NCI-H2081 treated with DMSO at 0.1 percent for 48 hours (cell line): ENCODE measurements at places on chromosomes 5 and 9.

GRCh38 chr5:111975133-111975532 lies 218.1 kb upstream of the NREP start:
- DNase-seq: no peak

DNA sequence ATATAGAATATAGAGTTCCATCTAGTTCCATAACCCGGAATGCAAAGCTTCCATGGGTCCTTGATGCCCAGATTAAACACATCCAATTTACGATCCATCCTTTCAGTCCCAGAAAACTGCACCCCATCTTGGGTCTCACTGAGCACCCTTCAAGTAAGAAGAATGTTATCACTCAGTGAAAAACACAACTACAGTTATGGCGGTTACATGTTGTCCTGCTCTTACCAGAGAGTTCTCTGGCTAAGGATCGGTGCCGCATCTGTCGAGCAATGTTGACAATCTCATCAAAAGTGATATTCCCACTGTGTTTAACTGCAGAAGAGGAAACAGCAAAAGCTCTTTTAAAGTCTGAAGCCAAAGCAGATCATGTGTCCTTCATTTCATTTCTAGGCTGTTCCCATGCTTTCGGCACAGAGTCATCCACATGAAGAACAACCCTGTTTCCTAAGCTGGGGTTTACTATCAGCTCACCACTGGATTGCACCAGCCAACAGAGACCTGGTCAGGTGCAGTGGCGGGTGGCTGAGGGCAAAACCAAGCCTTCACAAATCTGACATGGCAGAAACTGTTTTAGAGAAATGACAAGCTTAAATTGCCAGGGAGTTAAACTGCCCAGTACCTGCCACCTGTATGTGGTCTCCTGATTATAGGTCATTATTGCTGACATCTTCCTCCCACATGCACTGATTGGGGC lies 2.9 kb downstream of the RPL12 start:
- no peak for DNase-seq

GRCh38 chr9:112852741-112853504 lies 37.8 kb downstream of the SLC46A2 start:
- DNase-seq: no peak

DNA sequence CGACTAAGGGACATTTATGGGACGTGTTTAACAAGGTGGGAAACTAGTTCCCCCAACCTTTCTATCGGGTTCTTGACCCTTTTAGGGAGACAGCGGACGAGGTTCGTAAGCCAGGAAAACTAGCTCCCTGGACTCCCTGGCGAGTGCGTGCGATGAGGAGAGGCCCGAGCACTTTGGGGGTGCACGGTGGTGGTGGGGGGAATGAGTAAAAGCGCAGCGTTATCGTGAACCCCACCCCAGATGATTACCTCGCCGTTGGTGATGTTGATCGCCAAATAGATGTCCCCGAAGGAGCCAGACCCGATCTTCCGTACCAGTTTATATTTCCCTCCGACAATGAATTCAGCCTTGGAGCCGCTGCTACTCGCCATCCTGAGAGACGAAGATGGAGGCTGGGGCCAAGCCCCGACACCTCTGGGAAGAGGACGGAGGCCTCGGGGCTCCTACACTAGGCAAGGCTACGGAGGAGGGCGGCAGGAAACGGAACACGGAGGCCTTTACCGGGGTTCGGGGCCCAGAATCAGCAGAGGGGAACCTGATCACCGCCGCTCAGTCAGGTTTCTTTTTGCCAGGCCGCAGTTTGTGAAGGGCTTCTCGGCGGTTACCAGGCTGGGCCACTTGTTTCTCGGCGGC lies 529 bp downstream of the CSNK1A1 start:
- no peak for DNase-seq
